ENCODE measurements at places on chromosomes 6 and 20.
A peak's percentile ranks its signal among the peaks of the same experiment; 100 is the strongest.

- DNase-seq = peak; percentile 4
Measured at GRCh38 chr6:124040655-124041054, 237.0 kb downstream of the NKAIN2 start.

DNA sequence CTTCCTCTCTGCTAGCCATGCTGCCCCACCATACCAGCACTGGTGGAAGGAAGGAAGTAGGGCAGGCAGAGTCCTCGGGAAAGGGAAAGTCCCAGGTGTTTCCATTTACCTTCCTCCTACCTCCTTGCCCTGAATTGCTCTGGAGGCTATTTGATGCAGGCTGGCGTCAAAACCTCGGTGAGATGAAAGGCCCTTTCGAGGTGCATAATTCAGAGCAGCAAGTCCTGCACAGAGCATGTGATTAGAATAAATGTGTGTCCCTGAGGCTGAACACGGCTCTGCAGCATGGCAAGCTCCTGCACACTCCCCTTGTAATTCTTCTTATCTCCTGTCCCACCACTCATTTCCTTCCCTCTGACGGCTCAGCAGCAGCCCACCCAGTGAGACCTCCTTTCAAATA, 98.7 kb upstream of the LRFN2 start:
- DNase-seq = no peak

DNA sequence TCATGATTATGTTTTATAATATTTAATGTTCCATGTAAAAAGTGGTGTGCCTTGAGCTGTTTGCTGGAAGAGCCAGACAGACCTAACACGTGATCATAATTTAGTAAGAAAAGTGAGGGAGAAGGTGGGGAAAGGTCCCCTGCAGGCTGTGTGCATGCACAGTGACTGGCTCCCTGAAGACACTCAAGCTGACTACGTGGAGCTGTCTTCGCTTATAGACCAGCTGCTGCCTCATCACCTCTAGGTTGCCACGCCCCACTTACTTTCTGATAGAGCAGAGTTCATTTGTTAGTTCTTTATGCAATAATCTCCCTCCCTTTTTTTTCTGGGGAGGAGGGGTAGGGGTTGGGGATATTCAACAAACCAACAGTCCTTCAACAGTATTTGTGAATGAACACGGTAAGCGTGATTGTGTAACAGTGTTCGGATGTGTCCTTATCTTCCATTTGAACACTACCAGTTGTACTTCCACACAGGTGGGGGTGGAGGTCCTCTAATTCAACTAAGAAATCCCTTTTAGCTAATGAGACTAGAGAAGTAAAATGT, 157.3 kb downstream of the BACH2 start:
- no peak for DNase-seq

DNA sequence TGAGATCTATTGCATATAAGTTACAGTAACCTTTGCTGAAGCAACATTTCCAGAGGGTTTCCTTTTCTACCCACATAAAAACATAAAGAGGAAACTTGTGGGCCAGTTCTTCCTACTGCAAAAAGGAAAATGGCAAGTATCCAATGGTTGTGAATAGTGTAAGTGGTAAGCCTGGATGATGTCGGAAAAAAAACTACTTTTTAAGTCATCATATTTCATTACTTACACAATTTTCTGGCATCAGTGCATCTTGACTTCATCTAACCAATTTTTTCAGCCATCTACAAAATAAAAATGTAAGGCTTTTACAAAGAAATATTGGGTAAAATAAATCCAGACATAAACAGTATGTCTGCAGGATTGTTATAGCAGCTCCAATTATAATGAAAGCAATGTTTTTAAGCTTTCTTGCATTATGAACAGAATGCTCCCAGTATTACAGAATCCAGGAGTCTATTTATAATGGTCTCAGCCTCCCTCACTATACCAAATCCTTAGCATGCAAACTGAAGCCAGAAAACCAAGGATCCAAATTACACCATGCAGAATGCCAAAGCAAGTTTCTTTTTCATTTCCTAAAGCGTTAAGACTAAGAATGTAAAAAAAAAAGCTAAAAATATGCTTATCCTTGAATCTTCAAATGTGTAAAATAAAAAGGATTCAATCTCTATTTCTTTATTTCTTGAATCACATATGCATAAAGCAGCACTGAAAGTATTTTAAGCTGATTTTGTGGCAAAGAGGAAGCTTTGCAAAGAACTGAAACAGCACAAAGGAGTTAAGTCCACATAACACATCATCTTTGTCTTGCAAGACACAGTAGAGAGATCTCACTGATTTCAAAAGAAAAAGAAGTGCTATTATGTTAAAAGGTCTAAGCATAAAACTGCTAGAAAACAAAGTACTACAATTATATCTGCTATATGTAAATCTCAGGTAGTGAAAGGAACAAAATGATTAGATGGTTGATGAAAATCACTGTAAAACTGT, 126.8 kb upstream of the HMGCLL1 start:
- DNase-seq = no peak

DNA sequence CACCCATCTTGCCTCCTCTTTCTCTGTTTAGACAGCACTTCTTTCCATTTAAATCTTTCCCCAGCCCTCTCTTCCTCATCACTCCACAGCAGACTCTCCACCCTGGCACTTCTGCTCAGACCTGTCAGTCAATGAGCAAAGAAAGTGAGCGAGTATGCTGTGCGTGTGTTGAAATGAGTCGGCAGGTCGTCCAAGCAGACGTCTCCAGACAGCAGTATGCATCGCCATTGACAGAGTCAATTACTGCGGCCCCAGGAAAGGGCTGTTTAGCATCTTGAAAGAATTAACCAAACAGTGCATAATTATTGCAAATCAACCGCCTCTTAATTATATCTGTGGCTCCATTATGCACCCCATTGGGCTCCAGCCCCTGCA, 54.8 kb upstream of the KCNG1 start:
- DNase-seq = no peak

- DNase-seq = no peak
Measured at GRCh38 chr6:14865531-14866100, 380.3 kb upstream of the JARID2 start.

DNA sequence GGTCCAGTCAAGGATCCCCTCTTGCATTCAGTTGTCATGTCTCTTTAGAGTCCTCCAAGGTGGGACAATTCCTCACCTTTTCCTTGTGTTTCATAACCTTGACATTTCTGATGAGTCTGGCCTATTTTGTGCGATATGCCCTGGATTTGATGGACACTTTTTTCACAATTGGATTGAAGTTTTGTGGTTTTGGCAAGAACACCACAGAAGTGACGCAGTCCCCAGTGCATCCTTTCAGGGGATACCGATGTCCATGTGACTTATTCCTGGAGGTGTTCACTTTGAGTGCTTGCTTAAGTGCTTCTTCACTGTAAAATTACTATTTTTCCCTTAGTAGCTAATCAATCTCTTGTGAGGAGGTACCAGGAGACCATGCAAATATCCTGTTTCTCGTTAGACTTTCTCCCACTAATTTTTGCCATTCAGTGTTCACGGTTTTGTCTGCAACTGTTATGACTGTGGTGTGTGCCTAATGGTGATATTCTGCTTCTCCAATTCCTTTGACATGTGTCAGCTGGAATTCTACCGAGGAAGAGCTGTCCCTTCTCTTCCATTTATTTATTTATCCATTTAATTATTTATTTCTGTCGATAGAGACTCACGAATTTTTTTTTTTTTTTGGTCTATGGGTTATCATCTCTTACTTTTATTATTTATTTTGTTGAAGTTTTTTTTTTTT, 30.8 kb downstream of the BPIFB4 start:
- DNase-seq = no peak

- no peak for DNase-seq
Measured at GRCh38 chr6:14858808-14859207, 387.1 kb upstream of the JARID2 start.

- DNase-seq = no peak
Measured at GRCh38 chr6:54234539-54234938, 73.7 kb upstream of the TINAG start.

DNA sequence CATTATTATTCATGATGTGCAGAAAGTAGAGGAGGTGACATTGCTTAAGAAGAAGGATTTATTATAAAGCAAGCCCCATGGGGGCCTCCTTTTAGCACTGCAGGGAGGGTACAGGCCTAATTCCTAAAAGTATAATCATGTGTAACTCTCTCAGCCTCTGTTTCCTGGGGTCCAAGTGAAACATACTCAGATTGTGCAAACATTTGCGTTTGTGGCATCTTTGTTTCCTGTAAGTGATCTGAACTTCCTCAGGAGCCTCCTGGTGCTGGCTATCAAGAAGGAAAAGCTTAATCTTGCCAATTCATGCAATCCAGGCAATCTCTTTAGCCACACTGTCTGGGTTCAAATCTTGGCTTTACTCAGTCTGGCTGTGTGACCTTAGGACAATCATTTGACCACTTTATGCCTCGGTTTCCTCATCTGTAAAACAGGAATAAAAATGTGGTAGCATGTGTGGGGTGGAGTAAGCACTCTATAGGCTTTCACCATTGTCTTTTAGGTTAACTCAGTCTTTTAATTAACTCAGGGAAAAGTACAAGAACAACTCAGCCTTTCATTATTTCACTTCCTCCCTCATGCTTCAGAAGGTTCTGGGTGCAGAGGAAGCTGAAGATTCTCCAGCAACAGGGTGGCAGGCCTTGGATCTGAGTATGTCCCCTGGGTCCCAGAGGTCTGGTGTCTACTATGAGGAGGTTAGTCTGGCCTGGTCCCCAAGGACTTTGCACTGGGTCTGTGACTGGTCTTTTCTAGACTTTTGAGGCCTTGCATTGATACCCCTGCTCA, 831 bp upstream of the SIRPB2 start:
- no peak for DNase-seq

GRCh38 chr6:62286470-62286843, 432 bp upstream of the KHDRBS2 start:
- DNase-seq = no peak

- peak; percentile 67 for DNase-seq
Measured at GRCh38 chr6:154638369-154638768, 94.8 kb upstream of the SCAF8 start.

DNA sequence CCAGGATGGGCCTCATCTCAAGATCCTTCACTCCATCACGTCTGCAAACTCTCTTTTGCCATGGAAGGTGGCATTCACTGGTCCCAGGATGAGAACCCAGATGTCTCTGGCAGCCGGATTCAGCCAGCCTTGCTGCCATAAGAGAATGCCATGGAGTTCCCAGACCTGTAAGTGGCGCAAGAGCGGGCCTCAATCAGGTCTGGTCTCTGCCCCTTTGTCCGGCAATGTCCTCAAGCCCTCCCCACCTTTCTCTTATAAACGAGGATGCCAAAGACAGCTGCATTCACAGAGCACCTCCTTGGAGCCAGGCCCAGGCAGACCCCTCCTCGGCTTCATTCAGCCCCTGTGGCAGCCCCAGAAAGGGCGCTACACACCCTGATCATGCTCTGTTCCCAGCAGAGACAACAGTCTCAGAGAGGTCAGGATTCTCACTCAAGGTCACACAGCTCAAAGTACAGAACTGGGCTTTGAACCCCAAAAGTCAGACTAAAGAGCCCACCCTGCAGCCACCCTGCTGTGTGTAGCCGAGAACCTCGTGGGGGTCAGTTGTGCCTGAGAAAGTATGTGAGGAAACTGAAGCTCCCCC, 263.7 kb downstream of the TAF4 start:
- DNase-seq = no peak

- no peak for DNase-seq
Measured at GRCh38 chr6:111717621-111718020, 111.9 kb upstream of the TRAF3IP2 start.

- DNase-seq = no peak
Measured at GRCh38 chr20:1448081-1448620, 18.5 kb downstream of the NSFL1C start.

DNA sequence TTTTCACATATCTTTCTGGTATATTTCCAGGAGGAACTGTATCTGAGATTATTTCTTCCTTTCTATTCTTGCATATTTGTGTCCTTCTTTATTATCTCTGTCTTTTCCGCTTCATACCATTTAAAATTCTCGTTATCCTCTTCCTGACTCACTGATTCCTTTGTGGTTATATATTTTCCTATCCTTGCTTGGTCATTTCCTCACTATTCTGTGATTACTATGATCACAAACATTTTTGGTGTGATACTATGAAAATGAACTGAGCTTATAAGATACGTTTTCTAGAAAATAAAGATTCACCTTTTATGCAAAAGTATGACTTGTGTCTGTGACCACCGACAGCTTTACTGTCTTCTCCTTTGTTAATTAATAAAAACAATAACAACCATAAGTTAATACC, 26.5 kb upstream of the MYCT1 start:
- no peak for DNase-seq

GRCh38 chr6:132993738-132994137, 179.4 kb downstream of the RPS12 start:
- no peak for DNase-seq

DNA sequence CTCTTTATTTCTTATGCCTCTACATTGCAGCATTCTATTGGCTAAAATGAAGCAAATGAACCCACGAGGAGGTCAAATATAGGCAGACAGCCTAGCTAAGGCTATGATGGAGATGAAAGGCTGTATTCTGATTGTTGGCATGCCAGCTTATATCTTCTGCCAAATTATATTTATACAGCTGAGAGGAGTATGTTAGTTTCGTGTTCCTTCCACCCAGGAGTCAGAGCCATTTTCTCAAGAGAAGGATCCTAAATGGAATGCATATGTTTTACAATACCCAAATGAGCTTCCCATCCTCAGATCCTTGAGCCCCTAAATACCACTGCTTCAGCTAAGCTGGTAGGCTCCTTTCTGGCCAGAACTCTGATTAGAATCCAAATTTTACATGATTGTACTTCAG, 178.4 kb upstream of the HDDC2 start:
- no peak for DNase-seq

DNA sequence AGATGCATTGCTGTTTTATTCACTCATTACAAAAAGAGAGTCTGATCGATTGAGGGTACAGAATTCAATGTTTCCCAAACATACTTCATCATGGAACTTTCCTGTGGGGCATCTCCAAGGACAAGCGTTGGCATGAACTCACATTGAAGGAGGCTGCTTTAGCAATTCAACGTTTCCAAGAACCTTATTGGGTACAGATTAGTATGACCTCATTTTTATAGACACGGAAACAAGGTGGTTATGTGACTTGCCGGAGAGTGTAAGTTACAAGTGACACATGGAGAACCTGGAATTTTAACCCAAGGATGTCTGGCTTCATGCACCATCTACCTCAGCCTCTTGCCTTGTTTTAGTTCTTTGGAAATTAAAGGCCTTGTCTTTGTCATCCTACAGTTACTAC, 8.8 kb downstream of the GPR31 start:
- no peak for DNase-seq

GRCh38 chr6:98840996-98841513, 6.7 kb downstream of the POU3F2 start:
- DNase-seq = no peak

GRCh38 chr20:828987-829386, 4.5 kb upstream of the FAM110A start:
- DNase-seq = no peak

DNA sequence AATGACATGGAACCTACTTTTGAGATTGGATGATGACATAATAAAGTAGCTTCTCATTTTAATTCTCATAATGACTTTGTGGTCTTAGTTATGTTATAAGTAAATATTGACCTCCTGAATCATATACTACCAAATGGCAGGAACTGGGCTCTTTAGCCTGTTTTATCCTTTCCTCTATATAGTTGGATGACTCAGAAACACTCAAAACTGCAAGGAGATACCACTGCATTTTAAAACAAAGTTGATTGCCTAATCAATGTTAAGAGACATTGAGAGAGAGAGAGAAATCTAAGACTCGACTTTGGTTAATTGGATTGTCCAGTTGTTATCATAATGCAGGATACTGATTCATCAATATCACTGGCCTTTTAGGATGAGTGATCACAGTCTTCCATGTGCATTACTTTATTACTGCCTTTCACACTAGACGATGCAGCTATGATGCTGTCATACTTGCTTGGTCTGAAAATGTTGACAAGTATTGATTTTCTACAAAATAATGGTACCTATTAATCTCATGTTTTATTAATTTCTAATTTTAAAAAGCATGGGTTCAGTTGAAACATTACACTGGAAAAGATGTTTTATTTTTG, 320.0 kb downstream of the NKAIN2 start:
- DNase-seq = no peak
